Posterior cingulate gyrus (tissue), 11 donors: ENCODE measurements at places on chromosomes 1 and 21.

- DNase-seq: no peak
Observed at GRCh38 chr1:32765570-32766327, 51.4 kb downstream of the YARS1 start.

GRCh38 chr1:48017716-48018115 is 20.5 kb upstream of the TRABD2B start:
- no peak for DNase-seq

- DNase-seq: no peak
Observed at GRCh38 chr1:180848191-180848590, 64.5 kb upstream of the KIAA1614 start.

GRCh38 chr1:207054491-207054890 is 1.4 kb downstream of the PFKFB2 start:
- no peak for DNase-seq

- no peak for DNase-seq
Observed at GRCh38 chr21:45219517-45219916, 68.2 kb downstream of the POFUT2 start.

- peak; percentile 64 for DNase-seq
Observed at GRCh38 chr1:2443277-2444137, 31.1 kb upstream of the PEX10 start.

DNA sequence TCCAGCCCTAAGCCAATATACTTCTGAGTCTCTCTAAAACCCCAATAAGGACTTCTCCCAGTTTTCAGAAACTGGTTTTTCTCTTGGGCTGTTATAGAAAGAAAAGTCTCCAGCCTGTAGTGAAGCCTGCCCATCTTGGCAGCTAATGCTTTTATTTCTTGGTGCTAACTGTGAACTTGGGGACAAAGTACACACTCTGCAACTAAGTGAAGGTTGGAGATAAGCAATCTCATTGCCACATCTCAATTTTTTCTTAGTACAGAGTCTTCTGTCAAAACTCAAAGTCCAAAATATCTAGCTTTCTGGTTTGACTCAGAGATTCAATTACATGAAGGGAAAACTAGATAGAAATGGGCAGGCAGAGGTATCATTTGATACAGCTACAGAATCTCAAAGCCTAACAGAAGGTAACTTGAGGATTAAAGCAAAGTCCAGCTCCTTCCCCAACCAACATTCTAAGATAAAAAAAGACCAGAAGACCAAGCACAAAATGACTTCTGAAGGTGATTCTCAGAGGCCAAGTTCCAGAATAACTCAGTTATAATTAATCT is 14.0 kb downstream of the AK2 start:
- no peak for DNase-seq

GRCh38 chr1:201774224-201774982 is 54.6 kb upstream of the IPO9 start:
- DNase-seq: no peak

DNA sequence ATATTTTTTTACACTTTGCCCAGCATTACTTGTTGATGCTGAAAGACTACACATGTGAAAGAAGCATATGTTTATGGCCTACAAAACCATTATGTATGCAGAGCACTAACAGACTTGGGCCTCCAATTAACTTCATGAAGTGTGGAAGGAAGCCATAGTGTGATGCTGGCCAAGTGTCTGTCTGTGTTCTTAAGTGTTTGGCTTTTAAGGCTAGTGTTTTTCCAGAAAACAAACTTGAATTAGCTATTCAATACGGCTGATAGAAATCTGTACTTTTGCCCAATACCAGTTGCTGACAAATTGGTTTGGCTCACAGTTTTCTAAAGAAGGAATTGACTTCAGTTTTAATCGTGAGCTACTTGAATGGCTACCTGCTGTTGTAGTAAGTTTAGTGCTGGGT is 136.1 kb downstream of the ADGRL2 start:
- no peak for DNase-seq

DNA sequence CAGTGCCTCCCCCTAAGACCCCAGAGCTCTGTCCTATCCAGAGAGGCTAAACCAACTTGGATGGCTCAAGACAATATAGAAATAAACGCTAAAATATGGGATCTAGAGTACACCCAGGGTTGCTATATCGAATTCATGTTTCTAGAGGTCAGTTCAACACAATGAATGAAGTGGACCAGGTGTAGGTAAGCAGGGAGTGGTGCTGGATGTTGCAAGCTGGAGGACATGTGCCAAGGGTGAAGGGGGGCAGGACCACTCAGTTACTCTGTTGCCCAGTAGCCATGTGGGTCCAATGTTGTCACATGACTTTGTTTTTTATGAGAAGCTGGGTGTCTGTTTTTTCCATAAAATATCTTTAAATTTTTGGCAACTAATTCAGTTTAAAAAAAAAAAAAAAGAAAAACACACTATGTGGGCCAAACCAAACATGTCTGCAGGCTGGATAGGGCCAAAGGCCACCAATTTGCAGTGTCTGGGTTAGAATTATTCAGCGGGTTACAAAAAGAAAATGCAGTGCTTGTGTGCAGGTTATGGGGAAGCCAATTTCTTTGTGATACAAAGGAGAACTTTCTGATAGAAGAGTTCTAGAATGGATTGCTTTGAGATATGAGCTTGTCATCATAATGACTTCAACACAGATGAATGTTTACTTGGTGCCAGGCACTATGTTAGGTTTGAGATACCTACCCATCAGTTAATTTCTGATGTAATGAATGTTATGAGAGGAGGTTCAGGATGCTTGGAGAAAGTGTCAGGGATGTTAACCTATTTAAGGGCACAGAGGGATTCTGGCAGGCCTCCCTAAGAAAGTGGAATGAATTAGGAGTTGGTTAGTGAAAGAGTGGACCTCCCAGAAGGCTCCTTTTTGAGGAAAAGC is 8.9 kb downstream of the CACHD1 start:
- DNase-seq: no peak

DNA sequence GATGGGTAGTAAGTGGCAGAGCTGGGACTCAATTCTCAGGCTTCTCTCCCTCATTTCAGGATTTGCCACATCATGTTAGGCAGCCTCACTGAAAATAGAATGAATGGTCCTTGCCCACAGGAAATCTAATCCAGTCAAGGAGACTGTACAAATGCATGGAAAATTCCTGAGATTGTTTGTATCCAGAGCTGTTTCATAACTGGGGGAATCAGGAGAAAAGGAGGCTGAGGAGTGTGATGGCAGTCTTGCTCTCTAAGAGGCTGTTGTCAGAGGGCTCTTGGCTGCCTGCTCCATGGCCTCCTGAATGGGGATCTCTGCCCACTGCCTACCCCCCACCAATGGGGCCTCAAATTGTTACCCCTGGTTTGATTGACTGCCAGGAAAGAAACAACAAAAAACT is 141.9 kb upstream of the TNR start:
- no peak for DNase-seq

DNA sequence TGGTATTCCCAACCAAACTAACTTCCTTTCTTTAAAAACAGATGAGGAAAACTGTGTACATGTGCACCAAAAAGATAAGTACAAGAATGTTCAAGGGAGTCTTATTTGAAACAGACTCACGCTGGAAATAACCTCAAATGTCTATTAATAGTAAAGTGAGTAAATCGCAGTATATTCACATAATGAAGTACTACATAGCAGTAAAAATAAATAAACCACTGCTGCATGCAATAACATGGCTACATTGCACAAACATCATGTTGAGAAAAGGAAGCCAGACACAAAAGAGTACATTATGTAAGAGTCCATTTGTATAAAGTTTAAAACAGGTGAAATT is 5.2 kb upstream of the DENND2D start:
- no peak for DNase-seq
